Activated CD4-positive, alpha-beta T cell treated with anti-CD3 and anti-CD28 coated beads for 1 hour (primary cell): ENCODE measurements at places on chromosomes 6 and 20.

GRCh38 chr20:49388744-49389143 is 93.7 kb downstream of the KCNB1 start:
- no peak for DNase-seq

DNA sequence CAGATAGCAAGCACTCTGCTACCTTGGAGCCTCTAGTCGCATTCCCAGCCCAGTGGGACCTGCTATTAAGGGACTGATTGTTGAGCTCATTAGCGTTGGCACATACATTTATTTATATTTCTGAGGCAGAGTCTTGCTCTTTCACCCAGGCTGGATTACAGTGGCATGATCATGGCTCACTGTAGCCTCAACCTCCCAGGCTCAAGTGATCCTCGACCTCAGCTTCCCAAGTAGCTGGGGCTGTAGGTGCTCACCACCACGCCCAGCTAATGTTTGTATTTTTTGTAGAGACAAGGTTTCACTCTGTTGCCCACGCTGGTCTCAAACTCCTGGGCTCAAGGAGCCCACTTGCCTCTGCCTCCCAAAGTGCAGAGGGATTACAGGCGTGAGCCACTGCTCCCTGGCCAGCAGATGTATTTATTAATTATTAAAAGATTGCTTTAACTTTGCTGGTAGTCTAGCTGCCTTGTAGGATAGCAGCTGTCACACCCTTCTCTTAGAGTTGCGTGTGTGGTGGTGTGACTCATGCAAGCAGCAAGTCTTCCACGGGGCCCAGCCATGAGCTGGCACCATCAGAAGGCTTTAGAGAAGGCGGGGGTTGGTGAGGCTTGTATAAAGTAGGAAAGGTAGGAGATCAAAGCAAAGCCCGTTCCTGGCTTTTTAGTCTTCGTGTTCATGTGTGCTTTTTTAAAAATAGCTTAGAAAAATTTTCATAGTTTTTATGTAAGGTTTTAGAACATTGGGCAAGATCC is 16.5 kb downstream of the ACTR5 start:
- no peak for DNase-seq

DNA sequence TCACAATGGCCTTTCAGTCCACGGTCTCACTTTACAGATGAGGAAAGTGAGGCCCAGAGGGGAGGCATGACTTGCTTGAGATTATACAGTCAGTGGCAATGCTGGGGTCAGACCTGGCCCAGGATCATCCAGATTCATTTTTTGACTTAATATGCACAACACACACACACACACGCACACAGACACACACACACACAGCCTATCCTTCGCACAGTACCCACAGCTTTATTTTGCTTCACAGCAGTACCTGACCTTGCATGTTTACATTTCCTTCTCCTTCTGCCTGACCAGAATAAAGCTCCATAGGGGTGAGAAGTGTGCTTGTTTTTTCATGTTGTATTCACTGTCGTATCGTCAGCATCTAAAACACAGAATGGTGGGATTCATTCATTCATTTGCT is 79.8 kb downstream of the VEGFA start:
- no peak for DNase-seq

DNA sequence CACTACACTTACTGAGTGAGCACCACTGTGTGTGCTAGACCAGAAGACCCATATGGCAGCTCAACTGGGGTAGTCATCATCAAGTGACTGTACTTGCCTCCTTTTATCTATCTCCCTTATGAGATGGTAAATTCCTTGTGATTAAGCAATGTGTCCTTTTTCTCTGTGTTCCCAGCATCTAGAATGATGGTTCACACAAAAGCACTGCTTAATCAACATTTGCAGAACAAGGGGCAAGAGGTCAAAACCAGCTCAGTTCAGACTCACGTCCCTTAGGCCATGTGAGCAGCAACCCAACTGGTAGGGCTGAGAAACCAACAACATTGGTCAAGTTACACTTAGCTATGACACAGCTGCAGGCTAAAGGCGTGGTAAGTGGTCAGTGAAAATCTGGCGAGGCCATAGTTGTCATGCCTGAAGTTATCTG is 10.0 kb downstream of the TRAM2 start:
- no peak for DNase-seq

DNA sequence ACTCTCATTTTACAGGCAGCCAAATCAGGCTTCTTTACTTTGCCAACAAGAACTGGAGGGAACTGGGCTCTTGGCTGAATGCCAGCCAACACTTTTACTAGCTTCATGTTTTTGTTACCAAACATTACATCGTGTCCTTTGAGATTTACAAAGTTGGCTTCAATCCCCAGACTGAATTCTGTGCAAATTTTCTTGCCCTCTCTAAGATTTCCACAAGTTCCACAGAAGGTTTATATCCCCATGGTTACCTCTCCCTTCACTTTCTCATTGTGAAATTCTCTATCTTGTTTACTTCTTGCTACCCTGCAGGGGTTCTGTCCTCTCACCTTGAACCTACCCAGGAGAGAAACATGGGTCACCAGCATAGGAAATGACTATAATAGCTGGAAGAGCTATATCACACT is 37.6 kb upstream of the PLCB1 start:
- no peak for DNase-seq

DNA sequence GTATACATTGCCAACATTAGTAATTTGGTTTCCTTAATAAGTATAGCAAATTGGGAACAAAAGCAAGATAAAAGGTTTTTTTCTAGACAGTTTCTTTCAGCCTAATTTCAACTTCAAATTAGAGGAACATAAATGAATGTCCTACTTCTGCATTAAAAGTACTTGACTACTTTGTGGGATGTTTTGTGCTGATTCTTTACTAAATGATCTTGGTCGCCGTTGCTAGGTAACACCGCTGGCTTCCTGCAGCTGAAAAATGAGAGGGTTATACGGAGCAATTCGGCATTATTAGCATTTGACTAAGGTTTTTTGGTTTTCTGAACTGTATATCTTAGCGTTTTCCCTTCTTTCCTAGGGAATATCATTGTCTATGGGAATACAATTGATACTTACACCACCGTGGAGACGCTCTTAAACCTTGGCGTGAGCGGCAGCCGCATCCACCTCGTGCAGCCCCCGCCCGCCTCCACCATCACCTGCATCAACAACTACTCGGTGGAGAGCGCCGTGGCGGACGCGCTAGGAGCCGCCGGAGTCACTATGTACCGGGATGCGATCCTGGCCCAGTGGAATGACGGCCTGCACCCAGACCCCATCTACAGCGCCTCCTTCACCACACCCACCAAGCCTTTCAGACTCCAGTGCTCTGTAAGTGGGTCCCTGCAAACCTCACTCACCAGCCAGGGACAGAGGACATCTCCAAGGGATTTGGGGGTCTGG is 90.9 kb upstream of the INSM1 start:
- no peak for DNase-seq

DNA sequence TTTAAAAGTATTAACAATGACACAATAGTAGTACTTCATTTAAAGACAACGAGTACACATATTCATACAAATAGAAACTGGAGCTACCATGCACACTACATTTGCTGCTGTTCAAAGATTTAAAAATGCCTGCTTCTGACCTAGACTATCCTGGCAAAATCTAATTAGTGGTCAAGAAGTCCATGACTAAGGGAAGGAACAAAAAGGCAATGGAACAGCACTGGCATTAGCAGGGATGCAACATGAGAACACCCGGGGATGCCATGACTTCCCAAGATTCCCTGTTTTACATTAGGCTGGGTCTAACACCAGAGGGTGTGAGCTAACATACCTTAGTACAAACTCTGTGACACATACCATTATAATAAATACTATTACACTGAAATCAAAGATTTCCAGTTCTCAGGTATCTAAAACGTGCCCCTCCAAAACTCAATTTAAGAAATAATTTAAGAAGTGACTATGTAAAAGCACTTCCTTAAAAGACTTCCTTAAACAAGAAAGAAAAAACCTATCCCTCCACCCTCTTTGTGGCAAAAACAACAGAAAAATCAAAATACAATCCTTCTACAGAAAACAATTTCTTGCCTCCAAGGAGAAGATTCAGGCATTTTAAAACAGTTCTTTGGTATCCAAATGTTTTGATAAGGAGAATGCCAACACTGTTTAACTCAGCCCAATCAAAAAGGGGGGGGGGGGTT is 25.5 kb downstream of the CHD6 start:
- no peak for DNase-seq

GRCh38 chr6:14254505-14254904 is 136.9 kb downstream of the CD83 start:
- DNase-seq = no peak

DNA sequence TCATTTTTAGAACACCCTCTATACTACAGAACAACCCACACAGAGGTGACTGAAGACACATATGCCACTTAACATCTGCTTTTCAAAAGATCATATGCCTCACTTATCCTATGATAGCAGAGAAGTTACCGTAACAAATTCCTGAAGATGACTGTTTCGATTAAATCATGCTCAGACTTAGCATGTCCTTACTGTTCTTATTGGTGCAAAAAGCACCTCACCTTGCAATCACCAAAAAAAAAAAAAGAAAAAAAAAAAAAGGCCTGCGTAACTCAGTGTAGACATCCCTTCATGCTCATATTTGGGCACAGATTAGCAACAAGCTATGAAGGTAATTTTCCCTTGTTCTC is 17.7 kb upstream of the DST start:
- DNase-seq = no peak

DNA sequence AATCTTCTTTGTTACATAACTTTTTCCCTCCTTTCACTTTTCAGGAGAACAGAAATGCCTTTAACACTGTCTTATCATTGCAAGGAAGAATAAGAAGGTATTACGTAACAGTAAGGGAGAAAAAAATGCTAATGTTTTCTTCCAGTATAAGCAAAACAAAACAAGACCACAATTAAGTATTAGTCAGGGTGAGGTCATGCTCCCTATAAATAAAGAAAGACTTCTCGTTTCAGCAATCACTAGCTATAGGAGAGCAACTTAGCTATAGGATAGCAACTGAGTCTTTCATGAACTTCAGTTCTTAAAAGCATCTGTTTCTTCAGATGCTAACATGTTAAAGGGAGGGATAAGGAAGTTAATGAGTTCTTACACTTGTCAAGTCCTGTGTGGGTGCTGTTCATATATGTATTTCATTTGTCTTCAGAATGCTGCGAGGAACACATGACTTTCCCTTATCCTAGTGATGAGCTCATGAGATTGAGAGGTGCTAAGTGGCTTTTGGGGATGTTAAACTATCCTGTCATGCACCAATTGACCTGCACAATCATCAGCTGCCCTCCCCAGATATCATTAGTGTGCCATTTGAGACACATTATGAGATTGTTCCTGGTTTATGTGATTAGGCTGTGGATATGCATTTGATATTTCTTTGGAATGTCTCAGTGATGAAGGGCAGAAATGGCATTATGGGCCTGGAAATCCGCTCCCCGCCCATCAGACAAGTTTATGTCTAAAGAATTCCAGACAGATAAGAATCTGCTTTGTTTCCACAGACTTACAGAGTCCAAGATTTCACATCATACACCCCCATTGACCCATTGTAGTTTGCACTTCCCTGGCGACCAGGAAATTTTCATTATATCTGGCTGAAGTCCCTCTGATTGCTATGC is 37.5 kb downstream of the LAMA4 start:
- DNase-seq = no peak

DNA sequence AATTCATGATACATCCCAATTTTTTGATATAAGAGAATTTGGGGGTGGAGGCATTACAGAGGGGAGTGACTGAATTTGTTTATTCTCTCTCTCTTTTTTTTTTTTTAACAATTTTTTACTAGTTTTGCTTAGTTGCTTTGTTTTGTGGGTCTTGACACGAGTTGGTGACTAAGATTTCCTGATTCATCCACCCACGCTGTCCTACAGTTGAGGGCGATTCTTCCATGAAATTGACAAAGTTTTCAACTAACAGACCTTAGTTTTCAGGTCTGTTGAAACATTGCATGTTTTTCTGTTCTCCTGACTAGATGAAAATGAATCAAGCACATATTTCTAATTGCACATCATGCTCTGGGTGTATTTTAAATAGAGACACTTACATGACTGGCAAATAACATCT is 613.8 kb downstream of the TFAP2B start:
- DNase-seq = no peak

DNA sequence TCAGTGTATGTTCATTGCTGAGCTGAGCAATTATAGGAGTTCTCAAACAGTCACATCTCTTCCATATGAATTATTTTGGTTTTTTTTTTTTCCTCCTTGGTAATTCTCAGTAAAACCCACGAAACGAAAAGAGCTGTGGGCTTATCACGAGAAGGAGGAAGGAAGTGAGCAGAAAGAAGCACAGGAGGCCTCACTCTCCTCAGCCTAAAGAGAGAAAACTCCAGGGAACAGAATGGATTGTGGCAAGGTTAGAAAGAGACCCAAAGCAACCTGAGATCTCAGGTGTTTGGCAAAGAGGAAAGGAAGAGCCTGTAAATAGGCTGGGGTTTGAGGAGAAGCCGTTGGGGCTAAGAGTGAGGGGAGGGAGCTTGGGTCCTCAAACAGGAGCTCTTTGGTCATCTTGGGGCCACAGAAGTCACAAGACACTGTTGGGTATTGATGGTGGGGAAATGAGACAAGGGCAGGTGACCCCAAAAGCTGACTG is 67.8 kb upstream of the CITED2 start:
- no peak for DNase-seq

DNA sequence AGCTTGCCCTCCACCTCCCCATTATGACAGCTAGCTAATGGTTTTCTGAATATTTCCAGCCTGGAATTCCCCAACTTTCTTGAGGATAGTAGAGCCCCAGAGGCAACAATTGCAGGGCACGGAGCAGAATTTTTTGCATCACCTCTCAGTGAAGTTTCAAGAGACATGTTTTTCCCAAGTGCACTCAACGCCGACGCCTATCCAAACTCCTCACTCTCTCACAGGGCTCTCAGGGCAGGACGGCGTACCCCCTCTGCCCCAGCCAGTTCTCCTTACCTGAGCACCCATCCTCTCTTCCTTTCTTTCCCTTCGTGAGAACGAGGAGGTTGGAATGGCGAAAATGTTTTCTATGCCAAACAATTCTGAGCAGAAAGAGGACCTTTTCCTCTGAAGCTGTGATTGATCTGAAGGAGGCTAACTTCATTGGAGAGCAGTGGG is 83.1 kb upstream of the FOXQ1 start:
- DNase-seq = no peak

DNA sequence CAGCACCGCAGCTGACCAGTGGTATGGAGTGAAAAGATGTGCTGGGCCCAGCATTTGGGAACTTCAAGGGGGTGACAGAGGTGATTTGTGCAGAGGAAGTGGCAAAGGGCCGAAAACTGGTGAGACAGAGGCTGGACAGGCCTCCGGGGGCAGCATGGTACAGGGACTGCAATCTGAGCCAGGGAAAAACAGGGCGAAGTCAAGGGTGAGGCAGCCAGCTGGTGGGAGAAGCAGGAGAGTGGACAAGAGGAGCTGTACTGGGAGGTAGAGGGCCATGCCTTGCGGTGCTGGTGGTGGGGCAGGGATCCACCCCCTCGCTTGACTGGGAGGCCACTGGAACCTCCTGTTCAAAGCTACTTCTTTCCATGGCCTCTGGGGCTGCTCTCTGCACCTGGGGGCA is 7.3 kb upstream of the GFRA4 start:
- no peak for DNase-seq

DNA sequence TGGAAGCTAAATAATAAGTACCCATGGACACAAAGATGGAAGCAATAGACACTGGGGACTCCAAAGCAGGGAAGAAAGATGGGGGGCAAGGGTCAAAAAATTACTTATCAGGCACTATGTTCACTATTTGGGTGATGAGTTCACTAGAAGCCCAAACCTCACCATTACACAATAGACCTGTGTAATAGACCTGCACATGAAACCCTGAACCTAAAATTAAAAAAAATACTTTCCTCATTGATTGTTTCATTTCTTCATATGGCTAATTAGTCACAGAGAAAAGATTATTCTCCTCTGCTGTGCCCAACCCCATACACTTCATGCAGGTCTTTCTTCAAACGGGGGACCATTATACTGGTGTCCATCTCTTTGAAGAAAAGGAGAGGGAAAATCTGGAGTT is 213.0 kb upstream of the DTNBP1 start:
- DNase-seq = no peak

GRCh38 chr6:34366639-34366921 is 25.9 kb downstream of the NUDT3 start:
- no peak for DNase-seq
